ENCODE measurements at places on chromosomes 11 and 22. TPM values are rescaled to one million over a fixed set of nuclear protein-coding genes. Genes with fewer than 3 reads are reported as not detected.

GRCh38 chr11:132549001-132549400, 983.3 kb downstream of the OPCML start:
- H3K4me1 ChIP-seq, result peaks cover 2% of the 10 kb centered on the region
- H3K4me3 ChIP-seq, result no peak overlapping the region
- no peak for DNase-seq
- H3K27me3 ChIP-seq, result peaks cover 7% of the 10 kb centered on the region

DNA sequence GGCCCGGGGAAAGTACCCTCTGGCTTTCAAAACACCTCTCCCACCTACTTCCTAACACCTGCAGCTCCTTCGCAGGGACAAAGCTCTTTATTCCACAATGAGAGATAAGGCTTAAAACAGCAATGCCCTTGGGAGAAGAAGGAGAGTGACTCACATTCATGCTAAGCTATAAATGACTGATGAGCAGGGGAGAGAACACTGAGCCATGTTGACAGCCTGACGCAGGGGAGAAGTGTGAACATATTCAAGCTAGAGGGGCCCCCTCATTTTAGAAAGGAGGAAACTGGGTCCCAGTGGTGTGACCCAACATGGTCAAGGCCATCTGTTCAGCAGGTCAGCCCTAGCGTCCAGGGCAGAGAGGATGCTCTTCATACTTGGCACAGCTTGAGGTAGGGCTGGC, 171.8 kb downstream of the DSCAML1 start:
- no peak for DNase-seq
- H3K4me3 ChIP-seq, result no peak overlapping the region
- peaks cover 24% of the 10 kb centered on the region for H3K27me3 ChIP-seq
- H3K36me3 ChIP-seq, result no peaks in the 10 kb centered on the region
- H3K27ac ChIP-seq, result no peak overlapping the region

DNA sequence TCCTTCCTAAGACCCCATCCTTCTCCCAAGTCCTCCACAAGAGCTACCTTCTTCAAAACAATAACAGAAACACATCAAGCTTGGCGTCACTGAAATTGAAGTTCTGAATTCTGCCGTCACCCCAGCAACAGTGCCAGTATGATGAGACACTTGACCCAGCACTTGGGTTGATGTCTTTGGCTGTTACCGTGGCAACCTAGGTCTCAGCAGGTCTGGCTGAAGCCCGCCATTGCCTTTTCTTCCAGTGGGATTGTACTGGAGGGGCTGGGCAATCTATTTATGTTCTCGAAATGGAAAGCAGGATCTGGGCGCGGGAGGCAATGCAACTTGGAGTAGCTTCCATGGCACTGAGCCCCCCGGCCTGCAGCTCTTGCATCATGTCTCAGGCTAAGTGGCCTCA, 23.8 kb downstream of the NPTXR start:
- H3K27ac ChIP-seq, result no peak overlapping the region
- H3K36me3 ChIP-seq, result no peaks in the 10 kb centered on the region
- DNase-seq, result no peak
- no peak overlapping the region for H3K4me3 ChIP-seq
- no peaks in the 10 kb centered on the region for H3K4me1 ChIP-seq

Gene OR10D3
- total RNA-seq, result not detected

Gene RBM7
- 46.8 TPM for total RNA-seq

Gene ROBO4
- total RNA-seq, result not detected
